ENCODE measurements at places on chromosomes 7 and 10. TPM values are rescaled to one million over a fixed set of nuclear protein-coding genes. Genes with fewer than 3 reads are reported as not detected.

Gene ITGB8
- 22.4 TPM for total RNA-seq

Gene DDIT4
- 202 TPM for total RNA-seq

Gene KCNK18
- not detected for total RNA-seq

Gene CTAGE8
- 0.49 TPM for total RNA-seq

Gene SCART1
- 3.9 TPM for total RNA-seq

DNA sequence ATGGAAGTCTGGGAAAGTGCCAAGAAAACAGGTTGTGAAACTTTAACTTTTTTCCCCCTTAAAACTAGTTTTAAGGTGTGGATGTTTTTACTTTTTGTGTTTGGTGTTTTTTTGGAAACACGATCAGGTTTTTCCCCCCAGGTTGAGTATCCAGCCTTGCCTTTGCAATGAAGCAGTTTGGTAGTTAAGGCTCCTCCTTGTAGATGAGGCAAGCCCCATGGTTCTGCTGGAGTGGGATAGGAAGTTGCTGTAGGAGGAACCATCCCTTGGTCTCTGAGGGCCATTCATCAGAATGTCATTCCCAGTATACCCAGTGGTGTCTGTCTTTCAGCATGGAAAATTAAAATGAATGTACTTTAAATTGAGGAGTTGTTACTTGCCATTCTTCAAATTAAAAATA, 2.7 kb downstream of the CUL1 start:
- peak overlapping the region; percentile 96 for H3K27ac ChIP-seq
- no peak for DNase-seq
- H3K4me1 ChIP-seq = peaks cover 70% of the 10 kb centered on the region

- no peaks in the 10 kb centered on the region for H3K27me3 ChIP-seq
- H3K36me3 ChIP-seq = no peaks in the 10 kb centered on the region
- no peaks in the 10 kb centered on the region for H3K4me1 ChIP-seq
- DNase-seq = no peak
- no peak overlapping the region for H3K27ac ChIP-seq
- no peak overlapping the region for H3K4me3 ChIP-seq
Measured at GRCh38 chr7:155920068-155920461, 107.8 kb upstream of the SHH start.

- no peak for DNase-seq
- H3K27me3 ChIP-seq = no peaks in the 10 kb centered on the region
- H3K27ac ChIP-seq = peak overlapping the region; percentile 98
- H3K36me3 ChIP-seq = peaks cover 28% of the 10 kb centered on the region
Measured at GRCh38 chr10:73773152-73773879, 8.5 kb upstream of the CHCHD1 start.

DNA sequence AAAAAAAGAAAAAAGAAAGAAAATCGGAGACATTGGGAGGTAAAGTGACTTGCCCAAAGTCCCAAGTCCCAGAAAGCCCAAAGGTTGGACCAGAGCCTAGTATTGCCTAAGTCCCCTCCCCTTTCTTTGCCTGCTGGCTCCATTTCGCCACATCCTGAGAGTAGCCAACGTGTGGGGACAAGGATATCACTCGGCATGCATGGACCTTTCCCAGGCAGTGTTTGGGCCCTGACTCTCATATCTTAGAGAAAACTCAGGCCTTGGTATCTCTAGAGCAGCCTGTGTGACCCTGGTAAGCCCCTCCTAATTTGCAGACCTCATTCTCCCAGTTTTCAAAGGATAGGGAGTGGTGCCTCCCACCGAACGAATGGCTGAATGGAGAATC, 294.2 kb upstream of the ZMIZ1 start:
- H3K36me3 ChIP-seq = no peaks in the 10 kb centered on the region
- H3K4me3 ChIP-seq = no peak overlapping the region
- H3K27me3 ChIP-seq = no peaks in the 10 kb centered on the region
- peaks cover 82% of the 10 kb centered on the region for H3K4me1 ChIP-seq
- no peak for DNase-seq
- peak overlapping the region; percentile 87 for H3K27ac ChIP-seq

DNA sequence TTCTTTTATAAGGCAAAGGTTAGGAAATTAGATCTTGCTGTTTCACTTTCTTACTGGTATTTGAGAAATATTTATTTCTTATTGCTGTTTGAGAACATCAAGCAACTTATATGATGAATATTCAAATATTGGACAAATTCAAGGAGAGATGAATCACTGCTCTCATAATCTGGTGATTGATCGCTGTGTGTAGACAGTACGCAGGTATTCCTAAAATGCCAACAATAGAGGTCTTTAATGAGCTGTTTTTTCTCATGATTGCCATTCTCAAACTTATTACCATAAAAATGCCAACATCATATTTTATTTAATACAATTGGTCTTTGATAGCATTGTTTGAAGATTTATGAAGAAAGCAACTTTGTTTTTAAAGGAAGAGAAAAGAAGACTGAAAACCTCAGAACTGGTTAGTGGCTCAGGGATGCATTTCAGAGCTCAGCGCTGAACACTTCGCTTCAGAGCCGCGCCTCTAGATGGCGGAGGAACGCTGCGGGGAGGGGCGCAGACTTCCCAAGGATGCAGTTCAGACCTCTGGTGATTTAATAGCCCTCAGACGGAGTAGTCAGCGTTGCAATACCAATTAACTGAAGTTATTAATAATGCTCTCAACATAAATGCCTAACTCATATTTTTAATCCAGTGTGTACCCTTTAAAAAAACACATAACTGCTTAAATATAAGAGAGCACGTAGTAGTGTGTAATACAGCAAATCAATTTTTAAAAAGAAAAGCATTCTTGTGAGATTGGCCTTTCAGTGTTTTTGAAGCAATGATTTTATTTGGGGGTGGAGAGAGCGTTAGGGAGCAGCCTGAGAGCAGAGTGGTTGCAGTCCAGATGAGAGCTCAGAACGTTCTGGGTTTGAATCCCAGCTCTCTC, 38.5 kb upstream of the STEAP4 start:
- no peak overlapping the region for H3K27ac ChIP-seq
- no peaks in the 10 kb centered on the region for H3K36me3 ChIP-seq
- H3K4me3 ChIP-seq = no peak overlapping the region

DNA sequence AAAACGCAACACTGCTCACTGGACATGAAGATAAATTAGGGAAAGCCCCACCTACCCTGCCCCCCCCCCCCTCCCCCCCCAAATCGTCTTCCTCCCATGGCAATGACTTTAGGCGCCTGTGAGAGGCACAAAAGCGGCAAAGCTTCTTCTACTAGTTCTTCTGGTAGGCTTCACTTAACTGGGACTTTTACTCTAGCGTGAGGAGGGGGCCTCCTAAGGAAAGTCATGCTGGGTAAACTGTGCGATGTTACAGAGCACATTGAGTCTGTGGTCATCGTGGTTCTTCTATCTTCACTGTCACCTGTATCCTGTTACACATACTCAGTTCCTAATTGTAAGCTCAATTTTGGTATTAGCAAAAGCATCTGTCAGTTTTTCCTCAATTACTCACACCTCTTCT, 25.1 kb downstream of the HSPB1 start:
- H3K27ac ChIP-seq = no peak overlapping the region
- peaks cover 48% of the 10 kb centered on the region for H3K36me3 ChIP-seq
- no peaks in the 10 kb centered on the region for H3K4me1 ChIP-seq
- DNase-seq = peak; percentile 4

GRCh38 chr7:124276005-124276622, 243.2 kb upstream of the TMEM229A start:
- no peaks in the 10 kb centered on the region for H3K4me1 ChIP-seq
- H3K27me3 ChIP-seq = no peaks in the 10 kb centered on the region
- H3K4me3 ChIP-seq = no peak overlapping the region
- no peaks in the 10 kb centered on the region for H3K36me3 ChIP-seq
- DNase-seq = no peak
- no peak overlapping the region for H3K27ac ChIP-seq

GRCh38 chr7:35839860-35840854, 39.3 kb downstream of the SEPTIN7 start:
- H3K36me3 ChIP-seq = peaks cover 5% of the 10 kb centered on the region
- no peaks in the 10 kb centered on the region for H3K27me3 ChIP-seq

- H3K27me3 ChIP-seq = no peaks in the 10 kb centered on the region
- DNase-seq = no peak
- H3K4me3 ChIP-seq = no peak overlapping the region
Measured at GRCh38 chr10:63631991-63632390, 110.8 kb downstream of the REEP3 start.

DNA sequence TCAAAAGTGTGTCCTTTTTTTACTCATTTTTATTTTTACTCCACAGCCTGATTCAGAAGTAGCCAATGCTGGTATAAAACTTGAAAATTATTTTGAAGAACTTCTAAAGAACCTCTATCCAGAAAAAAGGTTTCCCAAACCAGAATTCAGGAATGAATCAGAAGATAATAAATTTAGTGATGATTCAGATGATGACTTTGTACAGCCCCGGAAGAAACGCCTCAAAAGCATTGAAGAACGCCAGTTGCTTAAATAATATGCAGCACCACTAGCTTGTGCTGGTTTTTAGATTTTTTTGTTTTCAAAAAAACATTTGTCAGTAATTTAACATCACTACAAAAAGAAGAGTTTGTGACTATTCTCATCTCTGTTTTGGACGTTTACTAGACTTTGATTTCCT, 116.5 kb downstream of the SVOPL start:
- no peaks in the 10 kb centered on the region for H3K4me1 ChIP-seq
- no peak for DNase-seq
- H3K36me3 ChIP-seq = peaks cover 72% of the 10 kb centered on the region
- no peaks in the 10 kb centered on the region for H3K27me3 ChIP-seq

DNA sequence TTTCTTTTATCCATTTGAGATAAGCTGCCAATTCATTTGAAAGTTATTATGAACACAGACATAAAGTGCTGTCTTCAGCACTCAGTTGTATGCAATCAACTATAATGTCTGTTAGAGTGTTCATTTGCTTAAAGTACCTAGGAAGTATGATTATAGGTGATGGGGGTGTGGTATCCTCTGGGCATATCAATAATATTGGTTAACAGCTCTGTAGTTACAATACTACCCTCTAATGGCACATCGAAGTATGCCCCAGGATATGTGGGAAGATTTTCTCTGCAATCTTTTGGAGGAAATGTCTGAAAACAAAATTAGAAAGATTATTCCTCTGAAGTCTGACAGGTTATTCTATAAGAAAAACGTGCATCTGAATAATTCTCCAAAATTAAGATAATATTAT, 429.7 kb downstream of the ARL4A start:
- H3K4me3 ChIP-seq = no peak overlapping the region
- no peaks in the 10 kb centered on the region for H3K4me1 ChIP-seq
- no peak overlapping the region for H3K27ac ChIP-seq
- H3K27me3 ChIP-seq = no peaks in the 10 kb centered on the region

DNA sequence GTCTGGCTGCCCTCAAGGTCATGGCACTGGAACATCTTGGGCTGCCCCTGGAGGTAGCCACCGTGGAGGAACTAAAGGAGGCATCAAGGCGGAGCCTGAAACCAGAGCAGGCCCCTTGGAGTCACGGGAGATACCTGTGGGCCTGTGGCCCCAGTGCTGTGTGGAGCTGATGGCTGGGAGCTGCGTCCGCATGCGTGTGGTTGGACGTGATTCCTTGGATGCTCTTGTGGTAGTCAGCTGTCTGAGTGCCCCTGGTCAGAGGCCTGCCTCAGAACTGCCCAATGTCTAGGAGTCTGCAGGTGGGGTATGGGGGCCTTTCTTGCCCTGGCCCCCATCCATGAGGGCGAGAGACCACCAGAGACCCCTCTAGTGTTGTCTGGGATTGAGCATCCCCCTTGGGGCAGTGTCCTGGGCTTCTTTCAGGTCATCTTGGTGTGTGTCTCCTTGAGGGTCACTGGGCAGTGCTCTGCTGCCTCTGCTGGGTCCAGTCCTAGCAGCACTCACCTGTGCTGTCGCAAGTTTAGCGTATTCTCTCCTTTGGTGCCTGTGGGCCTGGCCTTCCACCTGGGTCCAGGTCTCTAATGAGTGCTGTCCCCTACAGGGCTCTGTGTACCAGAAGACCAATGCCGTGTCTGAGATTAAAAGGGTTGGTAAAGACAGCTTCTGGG, 8.1 kb downstream of the PGAM2 start:
- no peaks in the 10 kb centered on the region for H3K27me3 ChIP-seq
- H3K36me3 ChIP-seq = peaks cover 46% of the 10 kb centered on the region
- peak; percentile 54 for DNase-seq
- no peak overlapping the region for H3K4me3 ChIP-seq
- H3K4me1 ChIP-seq = no peaks in the 10 kb centered on the region

- no peaks in the 10 kb centered on the region for H3K27me3 ChIP-seq
- no peak overlapping the region for H3K27ac ChIP-seq
- H3K4me3 ChIP-seq = no peak overlapping the region
Measured at GRCh38 chr7:100627238-100627549, 14.2 kb downstream of the TFR2 start.

GRCh38 chr10:14530465-14530864, 199.7 kb upstream of the FRMD4A start:
- no peak for DNase-seq
- no peaks in the 10 kb centered on the region for H3K4me1 ChIP-seq
- no peak overlapping the region for H3K27ac ChIP-seq
- H3K27me3 ChIP-seq = no peaks in the 10 kb centered on the region
- no peak overlapping the region for H3K4me3 ChIP-seq

DNA sequence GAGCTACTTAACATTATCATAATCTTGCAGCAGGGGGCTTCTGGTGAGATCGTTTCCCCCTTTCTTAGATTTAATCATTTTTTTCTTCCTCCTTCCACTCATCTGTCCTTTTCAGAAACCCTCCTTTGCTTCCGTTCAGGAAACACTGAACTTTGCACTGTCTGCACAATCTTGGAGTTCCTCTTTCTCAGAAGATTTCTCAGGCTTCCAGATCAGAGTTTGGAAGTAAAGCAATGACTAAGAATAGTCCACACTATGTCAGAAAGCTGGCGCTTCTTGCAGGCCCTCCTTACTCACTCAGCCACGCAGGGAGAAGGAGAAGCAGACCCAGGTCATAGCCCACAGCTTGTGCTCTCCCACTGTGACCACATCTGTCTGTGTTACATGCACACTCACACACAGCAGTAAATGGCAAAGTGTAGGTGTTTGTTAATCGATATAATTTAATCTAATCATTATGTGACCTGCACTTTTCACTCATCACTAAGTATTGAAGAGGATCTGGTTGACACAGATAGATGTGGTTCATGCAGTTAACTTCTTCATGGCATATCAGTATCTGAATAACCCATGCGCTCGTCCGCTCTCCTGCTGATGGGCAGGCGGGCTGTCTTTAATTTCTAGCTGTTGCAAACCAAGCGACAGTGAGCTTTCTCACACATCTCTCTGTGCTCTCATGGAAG, 30.2 kb downstream of the ALOX5 start:
- peak; percentile 66 for DNase-seq
- H3K4me1 ChIP-seq = no peaks in the 10 kb centered on the region
- H3K4me3 ChIP-seq = no peak overlapping the region
- peak overlapping the region; percentile 21 for H3K27ac ChIP-seq

GRCh38 chr7:84271543-84271942, 77.0 kb upstream of the SEMA3A start:
- H3K4me3 ChIP-seq = no peak overlapping the region
- H3K36me3 ChIP-seq = no peaks in the 10 kb centered on the region
- H3K27ac ChIP-seq = no peak overlapping the region
- H3K27me3 ChIP-seq = no peaks in the 10 kb centered on the region
- H3K4me1 ChIP-seq = peaks cover 10% of the 10 kb centered on the region

DNA sequence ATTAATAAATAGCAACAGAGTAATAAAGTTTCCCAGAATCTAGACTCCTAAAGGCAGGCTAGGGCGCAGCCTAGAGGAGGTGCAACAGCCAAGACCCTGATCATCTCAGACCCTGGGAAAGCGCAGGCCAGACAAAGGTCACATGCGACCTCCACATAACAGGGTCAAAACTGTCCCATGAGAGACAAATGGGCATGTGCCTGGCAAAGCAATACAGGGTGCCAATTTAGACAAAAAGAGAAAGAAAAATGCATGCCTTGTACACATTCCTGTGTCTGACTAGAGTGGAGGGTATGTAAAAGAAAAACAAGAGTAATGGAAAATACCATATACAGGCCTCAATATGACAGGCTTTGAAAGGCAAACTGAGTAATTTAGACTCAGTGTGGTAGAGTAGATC, 22.2 kb downstream of the MPP7 start:
- peaks cover 32% of the 10 kb centered on the region for H3K4me1 ChIP-seq
- H3K36me3 ChIP-seq = no peaks in the 10 kb centered on the region
- H3K27me3 ChIP-seq = no peaks in the 10 kb centered on the region
- H3K4me3 ChIP-seq = no peak overlapping the region
- no peak for DNase-seq
